ENCODE measurements at places on chromosomes 4 and X.

- DNase-seq = no peak
These were observed at the start of gene NEXMIF for GRCh38 chrX:74925225-74926088. TSS of gene NEXMIF (minus strand) at chrX:74925452.

GRCh38 chr4:48739560-48740019 lies 40.5 kb downstream of the FRYL start:
- no peak for DNase-seq

GRCh38 chrX:20046223-20046622 lies 55.4 kb upstream of the BCLAF3 start:
- no peak for DNase-seq

DNA sequence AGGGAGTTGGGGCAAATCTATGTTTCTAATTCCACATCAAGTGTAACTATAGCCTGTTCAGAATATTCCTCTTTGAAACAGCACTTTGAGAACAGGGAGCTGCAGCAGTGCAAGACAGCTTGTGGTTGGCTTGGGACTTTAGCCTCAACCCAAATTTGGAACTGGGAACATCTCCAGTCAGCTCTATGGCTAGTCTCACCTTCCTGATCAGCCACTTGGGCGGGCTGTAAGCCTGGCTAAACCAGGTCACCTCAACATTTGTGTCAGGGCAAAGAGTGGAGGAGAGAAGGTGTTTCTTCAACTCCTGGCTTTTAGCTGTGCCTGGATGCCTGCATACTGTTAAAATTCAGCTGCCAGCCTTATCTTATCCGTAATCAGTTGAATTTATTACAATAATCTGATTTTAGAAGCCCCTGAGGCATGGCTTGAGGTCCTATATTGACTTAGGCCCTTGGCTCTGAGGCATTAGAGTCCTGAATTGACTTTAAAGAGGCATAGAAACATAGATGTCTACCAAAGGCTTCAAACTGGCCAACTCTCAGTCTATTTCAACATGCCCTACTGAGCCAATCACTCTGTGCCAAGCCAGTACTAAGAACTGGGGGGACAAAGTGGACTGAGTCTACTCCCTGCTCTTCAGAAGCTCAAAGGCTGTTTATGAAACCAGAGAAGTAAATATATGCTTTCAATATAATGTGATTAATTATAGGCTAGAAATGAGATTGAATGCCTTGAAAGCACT lies 18.7 kb upstream of the AR start:
- no peak for DNase-seq

DNA sequence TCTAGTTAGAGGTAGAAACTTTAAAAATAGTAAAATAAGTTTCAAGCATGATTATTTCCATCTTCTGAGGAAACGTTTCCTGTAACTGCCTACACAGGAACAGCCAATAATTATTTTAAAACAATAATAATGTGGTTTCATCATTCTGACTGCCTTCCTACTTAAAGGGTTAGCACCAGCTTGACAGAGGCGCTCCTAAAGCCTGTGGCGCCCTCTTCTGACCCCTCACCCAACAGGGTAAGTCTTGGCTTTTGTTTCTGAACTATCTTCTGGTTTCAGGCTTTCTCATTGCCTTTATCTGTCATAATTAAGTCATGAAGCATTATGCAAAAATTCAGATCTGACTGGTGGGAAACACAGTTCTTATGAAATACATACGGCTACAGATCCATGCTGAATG lies 96.7 kb downstream of the ITM2A start:
- DNase-seq = no peak

GRCh38 chr4:111979921-111980320 lies 165.3 kb upstream of the FAM241A start:
- no peak for DNase-seq

DNA sequence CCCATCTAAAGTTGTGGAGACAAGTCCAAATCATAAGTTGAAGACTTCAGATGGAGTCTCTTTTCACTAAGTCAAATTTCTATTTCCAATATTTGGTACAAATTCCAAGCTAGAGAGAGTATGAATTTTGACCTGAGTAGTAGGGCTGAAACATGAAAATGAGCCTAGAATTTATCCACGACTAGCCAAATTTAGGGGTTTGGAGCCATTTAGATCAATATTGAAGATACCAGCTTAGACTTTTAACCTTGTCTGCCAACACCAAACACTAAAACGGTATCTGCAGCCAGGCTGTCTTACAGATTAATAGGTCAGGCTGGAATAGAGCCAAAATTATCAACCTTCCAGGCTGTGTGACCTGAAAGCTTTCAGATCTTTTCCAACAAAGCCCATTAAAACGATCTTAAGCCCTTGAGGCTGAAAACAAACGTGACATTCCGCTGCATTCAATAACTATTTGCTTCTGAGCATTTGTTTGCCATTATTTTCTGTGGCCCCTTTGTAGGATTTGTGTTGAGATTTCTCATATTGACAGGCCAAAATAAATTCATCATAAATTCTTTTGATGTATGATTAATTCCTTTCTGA lies 268.7 kb upstream of the DKK2 start:
- DNase-seq = no peak

GRCh38 chr4:133081246-133081645 lies 67.8 kb upstream of the PCDH10 start:
- DNase-seq = no peak

DNA sequence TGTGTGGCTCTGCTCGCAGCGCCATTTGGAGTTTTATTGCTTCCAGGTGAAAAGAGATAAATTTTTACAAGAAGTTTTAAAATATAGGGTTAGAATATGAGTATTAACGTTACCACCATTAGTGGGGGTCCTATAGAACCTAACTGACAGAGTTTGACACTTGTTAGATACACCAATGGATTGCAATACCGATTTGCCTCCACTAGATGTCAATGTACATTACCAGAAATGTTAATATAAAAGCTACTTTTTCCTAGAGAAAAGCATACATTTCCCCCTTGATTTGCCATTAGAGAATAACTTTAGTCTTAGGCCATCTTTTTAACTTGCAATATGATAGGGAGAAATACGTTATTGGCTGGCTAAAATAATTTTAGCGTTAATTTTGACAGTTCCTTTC lies 108.4 kb downstream of the LINC00632 start:
- DNase-seq = no peak

- no peak for DNase-seq
These were observed 112.7 kb downstream of the HNRNPD start for GRCh38 chr4:82261084-82261483.

GRCh38 chrX:119181491-119181890 lies 53.9 kb upstream of the KIAA1210 start:
- no peak for DNase-seq

GRCh38 chr4:176217510-176217909 lies 22.1 kb upstream of the SPATA4 start:
- no peak for DNase-seq

DNA sequence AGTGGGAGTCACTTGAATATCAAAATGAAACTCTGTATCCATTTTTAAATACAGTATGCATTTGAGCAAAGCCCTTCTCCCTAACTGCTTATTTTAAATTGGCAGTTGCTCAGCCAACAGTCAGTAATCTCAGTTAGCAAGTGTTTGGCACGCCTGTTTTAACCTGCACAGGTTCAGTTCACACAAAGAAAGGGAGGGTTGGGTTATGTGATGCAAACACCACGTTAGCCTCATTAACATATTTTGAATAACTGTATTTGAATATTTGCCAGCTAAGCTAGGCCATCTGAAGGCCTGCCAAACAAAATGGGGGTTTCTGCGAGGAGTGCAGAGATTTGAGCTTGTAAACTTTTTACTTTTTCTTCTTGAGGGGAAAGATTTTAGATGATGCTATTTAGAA lies 19.8 kb downstream of the GAB1 start:
- DNase-seq = no peak

DNA sequence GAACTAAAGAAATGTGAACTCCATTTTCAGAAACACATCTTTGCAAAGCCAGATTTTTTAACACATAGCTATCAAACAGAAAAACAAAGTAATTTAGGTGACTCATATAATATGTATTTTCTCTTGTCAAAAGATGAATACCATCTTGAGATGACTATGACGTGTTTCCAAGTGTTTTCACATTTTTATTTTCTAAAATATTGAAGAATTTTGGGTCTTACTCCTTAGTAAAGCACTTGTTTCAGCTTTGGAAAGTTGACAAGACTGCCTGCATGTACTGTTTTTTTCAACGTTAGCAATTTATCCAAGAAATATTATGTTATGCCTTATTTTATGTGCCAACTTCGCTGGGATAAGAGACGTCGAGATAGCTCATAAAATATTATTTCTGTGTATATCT lies 733.9 kb upstream of the EPHA5 start:
- DNase-seq = no peak

GRCh38 chr4:10470505-10470904 lies 13.3 kb upstream of the ZNF518B start:
- DNase-seq = no peak

GRCh38 chr4:53659112-53659511 lies 67.8 kb upstream of the LNX1 start:
- no peak for DNase-seq

GRCh38 chrX:148156986-148157385 lies 175.8 kb downstream of the FMR1NB start:
- no peak for DNase-seq
